ENCODE measurements at places on chromosomes 6 and 20.

DNA sequence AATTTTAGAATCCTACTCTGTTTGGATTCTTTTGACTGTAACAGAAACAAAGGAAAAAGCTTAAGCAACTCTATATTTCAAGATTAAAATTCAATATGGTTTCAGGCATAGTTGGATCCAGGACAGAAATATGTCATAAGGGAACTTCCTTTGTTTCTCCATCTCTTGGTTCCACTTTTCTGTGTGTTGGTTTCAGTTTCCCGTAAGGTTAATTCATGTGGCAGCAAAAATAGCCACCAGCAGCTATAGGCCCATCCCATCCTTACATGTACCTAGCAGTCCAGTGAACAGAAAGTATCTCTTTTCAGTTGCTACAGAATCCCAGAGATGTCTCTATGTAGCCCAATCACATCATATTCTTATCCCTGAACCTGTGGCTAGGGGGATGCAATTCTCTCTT, 8.8 kb upstream of the FAM8A1 start:
- no peak for DNase-seq

- DNase-seq, result no peak
Observed at GRCh38 chr6:152828431-152828830, 77.8 kb downstream of the VIP start.

- DNase-seq, result no peak
Observed at GRCh38 chr20:41894255-41894963, 276.2 kb upstream of the CHD6 start.

GRCh38 chr6:75201901-75202672, 3.8 kb downstream of the COL12A1 start:
- DNase-seq, result no peak

DNA sequence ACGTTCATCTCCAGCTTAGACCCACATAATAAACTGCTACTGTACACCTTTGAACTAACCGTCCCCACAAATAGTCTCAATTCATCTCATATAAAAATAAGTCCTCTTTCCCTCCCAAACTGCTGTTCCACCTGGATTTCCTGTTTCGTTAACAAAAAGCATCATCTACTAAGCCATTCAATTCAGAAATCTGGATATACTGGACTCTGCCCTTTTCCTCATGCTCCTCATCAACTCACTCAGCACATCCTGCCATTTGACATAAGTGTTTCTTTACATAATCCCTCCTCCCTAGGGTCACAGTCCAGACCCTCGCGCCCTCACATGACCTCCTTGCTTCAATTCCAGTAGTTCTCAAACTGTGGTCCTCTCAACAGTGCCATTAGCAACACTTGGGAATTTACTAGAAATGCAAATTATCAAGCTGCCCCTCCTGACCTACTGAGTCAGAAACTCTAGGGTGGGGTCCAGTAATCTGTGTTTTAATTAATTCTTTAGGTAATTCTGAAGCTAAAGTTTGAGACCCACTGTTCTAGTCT, 4.5 kb downstream of the MKKS start:
- no peak for DNase-seq

DNA sequence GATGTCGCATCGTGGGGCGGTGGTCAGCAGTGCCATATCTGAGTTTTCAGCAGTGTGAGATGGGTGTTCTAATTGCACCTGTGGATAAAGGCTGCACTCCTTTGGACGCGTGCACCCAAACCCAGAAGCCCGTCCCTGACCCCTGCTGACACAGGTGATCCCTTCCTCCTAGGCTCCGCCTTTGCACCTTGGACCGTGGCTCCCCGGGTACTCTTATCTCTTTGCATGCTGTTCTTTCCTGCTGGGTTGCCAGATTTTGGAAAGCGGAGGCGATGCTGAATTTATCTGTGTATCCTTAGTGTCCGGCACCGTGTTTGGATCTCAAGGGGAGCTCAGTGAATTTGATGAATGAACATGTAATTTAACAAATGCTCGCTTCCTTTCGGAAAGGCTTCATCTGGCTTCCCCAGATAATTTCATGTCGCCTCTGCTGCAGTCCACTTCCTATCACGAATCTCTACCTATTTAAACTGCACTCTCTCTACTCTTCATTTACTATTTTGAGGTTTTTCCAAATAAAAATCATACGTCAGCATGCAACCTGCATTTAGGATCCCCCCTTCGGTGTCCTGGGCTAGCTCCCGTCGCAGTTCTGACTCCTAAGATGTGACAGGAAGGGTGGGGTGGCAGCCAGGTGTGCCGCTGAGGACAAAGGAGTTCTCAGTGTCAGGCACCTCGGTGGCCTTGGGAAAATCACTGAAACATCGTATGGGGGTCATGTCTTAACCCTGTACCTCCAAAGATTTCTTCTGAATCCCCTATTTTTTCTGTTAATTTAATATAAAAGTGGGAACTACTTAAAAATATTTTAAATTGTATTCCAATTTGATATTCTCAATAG, 753 bp upstream of the PERP start:
- DNase-seq, result peak; percentile 25

DNA sequence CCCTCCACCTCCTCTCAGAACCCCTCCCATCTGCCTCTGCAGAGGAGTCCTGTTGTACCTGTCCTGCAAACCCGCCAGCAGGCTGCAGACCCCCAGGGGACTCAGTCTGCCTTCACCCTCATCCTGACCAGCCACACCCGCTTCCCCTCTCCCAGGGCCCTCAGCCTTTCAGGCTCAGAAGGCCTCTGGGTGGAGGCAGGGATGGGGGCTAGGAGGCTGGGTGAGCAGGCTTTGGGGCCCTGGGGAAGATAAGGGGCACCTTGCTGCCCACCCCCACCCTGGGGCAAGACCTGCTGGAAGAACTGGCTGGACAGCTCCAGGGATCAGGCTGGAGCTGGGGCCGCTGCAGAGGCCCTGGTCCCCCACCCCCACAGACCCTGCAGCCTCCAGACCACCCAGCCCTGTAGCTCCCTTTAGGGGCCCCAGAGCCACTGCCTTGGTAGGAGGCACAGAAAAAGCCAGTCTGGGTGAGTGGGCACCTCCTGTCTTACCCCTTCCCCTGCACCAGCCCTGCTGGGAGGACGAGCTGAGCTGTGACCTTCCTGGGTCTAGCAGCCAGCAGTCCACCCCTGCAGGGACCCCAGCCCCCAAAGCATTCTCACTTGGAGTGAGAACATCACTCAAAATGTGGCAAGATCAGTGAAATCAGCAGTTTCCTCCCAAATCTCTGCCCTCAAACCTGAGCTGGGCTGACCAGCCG, 5.2 kb downstream of the TEAD3 start:
- no peak for DNase-seq

DNA sequence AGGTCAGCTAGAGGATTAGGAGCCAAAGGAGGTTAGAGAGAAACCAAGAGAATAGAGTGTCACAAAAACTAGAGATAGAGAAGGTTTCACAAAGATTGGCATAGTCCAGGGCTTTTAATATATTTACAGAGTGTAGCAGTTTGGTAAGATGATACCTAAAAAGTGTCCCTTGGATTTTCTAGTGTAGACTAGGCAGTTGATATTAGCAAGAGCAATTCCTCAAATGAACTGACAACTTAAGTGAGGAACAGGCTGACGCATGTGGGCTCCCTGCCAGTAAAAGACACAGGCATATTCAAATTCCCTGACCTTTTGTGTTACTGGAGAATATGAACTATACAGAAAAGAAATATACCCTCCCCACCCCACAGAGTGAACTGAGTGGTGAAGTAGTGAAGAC, 40.1 kb downstream of the VTA1 start:
- DNase-seq, result no peak

DNA sequence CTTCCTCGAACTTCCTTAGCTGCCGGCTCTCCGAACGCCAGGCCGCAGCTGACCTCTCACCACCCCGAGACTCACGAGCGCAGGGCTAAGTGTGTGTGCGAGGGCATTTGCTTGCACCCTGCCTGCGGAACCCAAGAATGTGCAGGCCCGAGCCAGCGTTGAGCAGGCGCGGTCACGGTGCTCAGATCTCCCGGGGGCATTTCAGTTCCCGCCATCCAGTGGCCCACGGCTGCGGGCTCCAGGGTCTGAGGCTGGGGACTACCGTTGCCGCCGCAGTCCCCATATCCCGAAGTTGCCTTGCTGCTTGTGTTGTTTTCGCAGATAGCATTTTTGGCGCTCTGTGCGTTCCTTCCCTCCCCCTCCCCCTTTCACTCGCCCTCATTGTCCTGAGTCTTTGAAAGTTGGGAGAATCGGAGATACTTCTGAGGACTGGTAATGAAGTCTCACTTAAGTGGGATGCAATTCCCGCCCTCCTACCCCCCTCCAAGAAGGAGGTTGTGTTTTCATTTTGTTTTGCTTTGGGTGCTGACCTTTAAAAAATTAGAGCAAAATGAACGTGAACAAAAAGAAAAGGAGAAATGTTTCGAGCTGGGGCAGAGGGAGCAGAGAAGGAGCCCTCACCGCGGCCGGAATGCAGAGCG, 1.7 kb downstream of the NR2E1 start:
- no peak for DNase-seq

GRCh38 chr6:119484598-119484997, 135.0 kb upstream of the MAN1A1 start:
- no peak for DNase-seq

- no peak for DNase-seq
Observed at GRCh38 chr20:10807013-10807412, 133.2 kb upstream of the JAG1 start.

GRCh38 chr6:151649835-151650234, 156.0 kb downstream of the CCDC170 start:
- DNase-seq, result no peak

- DNase-seq, result no peak
Observed at GRCh38 chr20:25320035-25320800, 70.4 kb downstream of the ABHD12 start.

DNA sequence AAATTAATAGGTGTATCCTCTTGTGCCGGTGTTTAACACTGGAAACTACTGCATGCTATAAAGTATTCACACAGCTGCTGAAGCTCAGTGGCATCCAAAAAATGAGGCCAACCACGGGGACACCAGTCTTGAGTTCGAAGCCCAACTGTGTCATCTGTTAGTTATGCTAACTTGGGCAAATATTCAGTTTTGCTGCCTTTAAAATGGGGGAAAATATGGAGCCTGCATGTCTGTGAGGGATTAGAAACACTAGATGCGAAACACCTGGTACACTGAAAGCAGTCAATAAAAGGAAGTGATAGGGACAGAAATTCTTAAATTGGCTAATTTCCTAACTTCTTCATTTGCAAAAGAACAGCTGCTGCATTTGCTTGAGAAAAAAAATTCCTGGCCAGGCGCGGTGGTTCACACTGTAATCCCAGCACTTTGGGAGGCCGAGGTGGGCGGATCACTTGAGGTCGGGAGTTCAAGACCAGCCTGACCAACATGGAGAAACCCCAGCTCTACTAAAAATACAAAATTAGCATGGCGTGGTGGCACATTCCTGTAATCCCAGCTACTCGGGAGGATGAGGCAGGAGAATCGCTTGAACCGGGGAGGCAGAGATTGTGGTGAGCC, 36.6 kb upstream of the MLIP start:
- DNase-seq, result no peak

GRCh38 chr6:14924126-14925024, 321.5 kb upstream of the JARID2 start:
- no peak for DNase-seq

DNA sequence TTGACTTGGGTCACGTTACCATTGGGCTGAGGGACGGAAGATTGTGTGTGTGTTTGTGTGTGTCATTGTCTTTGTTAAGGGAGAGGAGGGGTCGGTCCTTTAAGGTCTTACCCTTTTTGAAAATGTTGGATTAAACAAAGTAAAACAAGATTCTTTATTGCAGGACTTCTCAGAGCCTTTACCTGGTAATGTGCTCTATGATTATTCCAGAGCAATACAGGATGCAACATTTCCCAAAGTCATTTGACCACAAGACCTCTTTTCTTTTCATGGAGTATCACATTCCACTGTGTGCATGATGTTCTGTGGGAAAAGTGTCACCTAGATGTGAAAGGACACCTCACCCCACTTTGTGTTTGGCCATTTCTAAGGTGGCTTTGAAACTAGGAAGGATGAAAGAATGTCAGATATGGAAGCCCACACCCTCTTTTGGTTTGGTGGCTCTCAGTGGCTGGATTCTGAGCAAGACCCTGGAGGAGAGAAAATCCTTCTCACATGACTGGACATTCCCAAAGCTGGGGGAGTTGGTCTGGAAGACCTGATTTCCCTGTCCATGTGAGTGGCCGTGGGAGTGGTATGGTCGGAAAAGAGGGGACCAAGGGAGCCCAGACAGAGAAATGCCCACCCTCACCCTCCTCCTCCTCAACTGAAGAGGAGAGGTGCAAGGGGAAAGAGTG, 18.2 kb upstream of the ZNF831 start:
- DNase-seq, result no peak

GRCh38 chr6:105326833-105327770, 75.8 kb downstream of the PREP start:
- no peak for DNase-seq

DNA sequence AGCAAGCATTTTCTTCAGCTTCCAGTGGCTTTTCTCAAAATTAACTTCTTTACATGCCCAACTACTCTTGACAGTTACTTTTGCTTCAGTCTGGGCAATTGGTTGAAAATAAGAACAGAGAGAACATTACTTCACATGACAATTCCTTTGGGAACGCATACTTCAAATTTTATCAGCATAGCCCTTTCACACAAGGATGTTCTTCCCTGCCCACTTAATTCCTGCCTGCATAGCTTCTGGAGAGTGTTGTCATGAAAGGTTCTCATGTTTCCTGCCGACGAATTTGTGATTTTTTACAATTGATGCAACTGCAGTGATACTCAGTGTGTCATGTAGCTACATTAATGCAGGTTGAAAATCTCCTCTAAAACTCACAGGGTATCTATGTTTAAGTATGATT, 22.0 kb upstream of the SNRNP48 start:
- no peak for DNase-seq

GRCh38 chr6:14211562-14211942, 94.0 kb downstream of the CD83 start:
- no peak for DNase-seq

GRCh38 chr20:45072066-45072465, 28.9 kb downstream of the KCNS1 start:
- DNase-seq, result no peak

DNA sequence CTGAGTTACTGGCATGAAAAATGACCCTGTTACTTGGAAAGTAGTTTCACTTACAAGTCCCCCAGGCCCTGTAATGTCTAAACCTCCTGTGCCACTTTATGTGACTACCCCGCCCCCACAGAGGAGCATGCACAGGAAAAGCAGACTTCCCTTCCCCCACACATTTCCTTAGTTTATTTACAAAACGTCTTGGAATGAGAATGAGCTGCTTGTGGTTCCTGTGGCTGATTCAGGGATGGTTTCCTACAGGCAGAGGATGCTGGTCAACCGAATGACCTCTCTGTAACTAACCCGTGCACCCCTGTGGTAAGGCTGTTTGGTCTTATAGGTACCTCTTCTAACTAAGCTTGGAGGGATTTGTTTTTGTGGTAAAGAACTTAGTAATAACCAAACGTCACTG, 28.5 kb downstream of the RSPO3 start:
- no peak for DNase-seq

- peak; percentile 9 for DNase-seq
Observed at GRCh38 chr6:144065213-144065660, 30.1 kb downstream of the SF3B5 start.
